Kidney (tissue), 22 donors: ENCODE measurements at places on chromosomes 13 and 19. TPM values are rescaled to one million over a fixed set of nuclear protein-coding genes. Genes with fewer than 3 reads are reported as not detected.

- H3K36me3 ChIP-seq: no peaks in the 10 kb centered on the region
- no peak overlapping the region for H3K4me3 ChIP-seq
- H3K4me1 ChIP-seq: no peaks in the 10 kb centered on the region
- DNase-seq: peak; percentile 14
These were observed 2772.2 kb downstream of the PCDH9 start for GRCh38 chr13:64457976-64458375.

Gene LNX2
- total RNA-seq: 13.8 TPM

Gene THSD8
- 3.2 TPM for total RNA-seq

DNA sequence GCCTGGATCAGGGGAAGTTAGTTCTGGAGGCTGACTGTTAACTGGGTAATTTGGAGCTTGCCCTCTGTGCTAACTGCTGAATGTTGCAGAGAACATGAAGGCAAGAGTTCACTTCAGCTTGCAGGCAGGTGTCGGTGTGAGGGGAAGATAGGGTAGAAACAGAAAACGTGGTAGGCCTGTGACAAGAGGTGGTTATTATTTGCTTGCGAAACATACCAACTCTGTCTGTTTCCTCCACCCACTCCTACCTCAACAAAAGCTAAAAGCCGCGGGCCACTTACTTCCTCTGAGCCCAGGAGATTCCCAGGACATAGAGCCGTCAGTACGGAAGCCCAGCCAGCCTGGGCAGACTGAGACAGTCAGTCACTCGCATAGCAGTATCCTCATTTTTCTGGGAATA, 119.2 kb upstream of the ABCC4 start:
- H3K27ac ChIP-seq: no peak overlapping the region
- no peaks in the 10 kb centered on the region for H3K36me3 ChIP-seq
- no peak overlapping the region for H3K4me3 ChIP-seq
- no peaks in the 10 kb centered on the region for H3K4me1 ChIP-seq
- DNase-seq: no peak
- no peaks in the 10 kb centered on the region for H3K27me3 ChIP-seq

DNA sequence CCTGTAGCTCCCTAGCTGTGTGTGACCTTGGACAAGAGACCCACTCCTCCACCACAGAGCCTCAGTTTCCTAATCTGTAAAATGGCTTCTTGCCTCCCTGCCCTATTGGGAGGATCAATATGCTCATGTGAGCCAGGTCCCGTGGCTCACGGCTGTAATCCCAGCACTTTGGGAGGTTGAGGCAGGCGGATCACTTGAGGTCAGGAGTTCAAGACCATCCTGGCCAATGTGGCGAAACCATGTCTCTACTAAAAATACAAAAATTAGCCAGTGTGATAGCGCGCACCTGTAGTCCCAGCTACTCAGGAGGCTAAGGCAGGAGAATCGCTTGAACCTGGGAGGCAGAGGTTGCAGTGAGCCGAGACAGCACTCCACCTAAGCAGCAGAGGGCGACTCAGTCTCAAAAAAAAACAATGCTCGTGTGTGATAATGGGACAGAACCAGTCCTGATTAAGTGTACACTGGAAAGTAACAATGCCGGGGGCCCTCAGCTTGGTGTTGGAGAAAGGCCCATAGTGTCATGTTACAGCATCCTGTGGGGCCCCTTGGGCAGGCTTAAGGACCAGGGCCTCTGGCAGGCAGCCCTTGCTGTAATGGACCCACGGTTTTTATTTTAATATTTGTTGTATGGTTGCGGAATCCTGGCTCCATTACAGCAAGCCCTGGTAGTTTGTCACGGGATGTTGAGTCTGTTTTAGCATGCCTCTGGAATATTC, 6.8 kb downstream of the RPS11 start:
- peaks cover 9% of the 10 kb centered on the region for H3K36me3 ChIP-seq
- peaks cover 5% of the 10 kb centered on the region for H3K4me1 ChIP-seq
- no peak overlapping the region for H3K4me3 ChIP-seq
- H3K27ac ChIP-seq: no peak overlapping the region
- peak; percentile 81 for DNase-seq

- no peaks in the 10 kb centered on the region for H3K36me3 ChIP-seq
- no peaks in the 10 kb centered on the region for H3K4me1 ChIP-seq
- DNase-seq: no peak
- H3K4me3 ChIP-seq: no peak overlapping the region
- H3K27ac ChIP-seq: no peak overlapping the region
These were observed 34.4 kb downstream of the NLRP4 start for GRCh38 chr19:55870736-55871135.

- H3K36me3 ChIP-seq: no peaks in the 10 kb centered on the region
- H3K4me3 ChIP-seq: no peak overlapping the region
- H3K4me1 ChIP-seq: no peaks in the 10 kb centered on the region
These were observed 65.1 kb downstream of the TM9SF2 start for GRCh38 chr13:99566125-99567083.

- no peaks in the 10 kb centered on the region for H3K27me3 ChIP-seq
- no peak overlapping the region for H3K27ac ChIP-seq
- DNase-seq: no peak
- H3K36me3 ChIP-seq: no peaks in the 10 kb centered on the region
- H3K4me1 ChIP-seq: no peaks in the 10 kb centered on the region
- no peak overlapping the region for H3K4me3 ChIP-seq
These were observed 450.7 kb downstream of the TSHZ3 start for GRCh38 chr19:30898353-30899103.

- no peak overlapping the region for H3K4me3 ChIP-seq
- H3K27ac ChIP-seq: no peak overlapping the region
- DNase-seq: no peak
- no peaks in the 10 kb centered on the region for H3K36me3 ChIP-seq
These were observed 31.3 kb downstream of the LTBP4 start for GRCh38 chr19:40632311-40633036.
